ENCODE measurements at places on chromosomes 11 and 22. TPM values are rescaled to one million over a fixed set of nuclear protein-coding genes. Genes with fewer than 3 reads are reported as not detected.

DNA sequence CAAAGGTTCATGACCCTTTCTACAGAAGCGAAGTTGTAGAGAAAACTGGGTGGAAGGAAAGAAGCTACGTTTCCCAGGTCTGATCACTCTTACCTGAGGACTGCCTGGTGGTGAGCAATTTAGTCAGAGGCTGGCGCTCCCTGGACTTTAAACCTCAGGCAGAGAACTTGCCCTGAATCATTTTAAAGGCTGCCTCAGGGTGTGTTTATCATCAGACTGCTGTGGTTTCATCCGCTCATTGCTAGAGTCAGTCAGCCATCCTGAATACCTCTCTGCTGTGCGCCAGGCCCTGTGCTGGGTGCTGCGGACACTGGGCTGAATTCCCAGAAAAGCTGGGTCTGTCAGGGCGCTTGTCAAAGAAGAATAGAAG is 2.7 kb downstream of the DTX4 start:
- DNase-seq: peak; percentile 87

DNA sequence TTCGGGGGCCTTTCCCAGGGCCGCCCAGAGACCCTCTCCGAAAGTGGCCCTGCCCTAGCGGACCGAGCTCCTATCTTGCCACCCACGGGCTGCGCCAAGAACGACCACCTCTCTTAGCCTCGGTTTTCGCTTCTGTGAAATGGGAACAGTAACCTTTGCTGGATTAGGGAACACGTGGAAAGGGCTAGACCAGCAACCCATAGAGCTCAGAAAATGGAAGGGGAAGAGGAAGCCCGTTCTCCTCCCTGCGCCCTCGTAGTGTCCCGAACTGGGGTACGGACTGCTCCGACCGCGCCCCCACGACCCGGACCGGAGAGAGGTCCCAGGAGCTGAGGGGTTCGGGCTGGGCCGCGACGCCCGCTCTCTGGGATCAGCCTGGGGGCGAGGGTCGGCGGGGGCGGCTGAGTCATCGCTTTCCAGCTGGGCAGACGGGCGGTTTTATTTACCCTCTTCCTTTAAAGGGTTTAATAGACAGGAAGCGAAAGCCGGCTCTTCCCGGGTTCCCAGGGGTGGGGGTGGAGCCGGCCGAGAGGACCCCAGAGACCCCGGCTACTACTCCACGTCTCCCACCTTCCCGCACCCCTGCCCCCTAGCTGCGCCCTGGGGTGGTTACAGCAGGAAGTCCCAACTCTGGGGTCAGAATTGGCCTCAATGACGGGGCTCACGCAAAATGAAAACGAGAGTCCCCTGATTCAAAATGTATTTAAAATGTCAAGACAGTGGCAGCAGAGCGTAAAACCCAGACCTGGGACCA is 907 bp upstream of the PHLDA2 start:
- DNase-seq: peak; percentile 76

GRCh38 chr22:30007361-30007760 is 72.9 kb upstream of the HORMAD2 start:
- no peak for DNase-seq

- DNase-seq: peak; percentile 81
Observed at GRCh38 chr11:119373921-119374631, 7.4 kb downstream of the USP2 start.

- DNase-seq: no peak
Observed at GRCh38 chr11:19907839-19908238, 195.2 kb downstream of the NAV2 start.

Gene MRGPRF
- total RNA-seq: not detected

DNA sequence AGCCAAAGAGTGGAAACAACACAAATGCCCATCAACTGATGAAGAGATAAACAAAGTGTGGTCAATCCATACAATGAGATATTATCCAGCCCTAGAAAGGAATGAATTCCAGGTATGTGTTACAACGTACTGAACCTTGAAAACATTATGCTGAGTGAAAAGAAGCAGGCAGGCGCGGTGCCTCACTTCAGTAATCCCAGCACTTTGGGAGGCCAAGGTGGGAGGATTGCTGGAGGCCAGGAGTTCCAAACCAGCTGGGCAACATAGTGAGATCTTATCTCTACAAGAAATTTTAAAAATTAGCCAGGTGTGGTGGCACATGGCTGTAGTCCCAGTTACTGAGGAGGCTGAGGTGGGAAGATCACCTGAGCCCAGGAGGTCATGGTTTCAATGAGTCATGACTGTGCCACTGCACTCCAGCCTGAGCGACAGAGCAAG is 24.6 kb upstream of the TESMIN start:
- no peak for DNase-seq

GRCh38 chr11:31825838-31826484 is 14.8 kb upstream of the PAX6 start:
- no peak for DNase-seq

GRCh38 chr11:101894505-101894904 is 20.3 kb upstream of the CEP126 start:
- no peak for DNase-seq

GRCh38 chr11:76600124-76600655 is 70.4 kb downstream of the LRRC32 start:
- DNase-seq: no peak

GRCh38 chr11:18749681-18750319 is 23.8 kb upstream of the IGSF22 start:
- peak; percentile 72 for DNase-seq

GRCh38 chr22:39122772-39123470 is 25.9 kb downstream of the APOBEC3H start:
- DNase-seq: no peak

DNA sequence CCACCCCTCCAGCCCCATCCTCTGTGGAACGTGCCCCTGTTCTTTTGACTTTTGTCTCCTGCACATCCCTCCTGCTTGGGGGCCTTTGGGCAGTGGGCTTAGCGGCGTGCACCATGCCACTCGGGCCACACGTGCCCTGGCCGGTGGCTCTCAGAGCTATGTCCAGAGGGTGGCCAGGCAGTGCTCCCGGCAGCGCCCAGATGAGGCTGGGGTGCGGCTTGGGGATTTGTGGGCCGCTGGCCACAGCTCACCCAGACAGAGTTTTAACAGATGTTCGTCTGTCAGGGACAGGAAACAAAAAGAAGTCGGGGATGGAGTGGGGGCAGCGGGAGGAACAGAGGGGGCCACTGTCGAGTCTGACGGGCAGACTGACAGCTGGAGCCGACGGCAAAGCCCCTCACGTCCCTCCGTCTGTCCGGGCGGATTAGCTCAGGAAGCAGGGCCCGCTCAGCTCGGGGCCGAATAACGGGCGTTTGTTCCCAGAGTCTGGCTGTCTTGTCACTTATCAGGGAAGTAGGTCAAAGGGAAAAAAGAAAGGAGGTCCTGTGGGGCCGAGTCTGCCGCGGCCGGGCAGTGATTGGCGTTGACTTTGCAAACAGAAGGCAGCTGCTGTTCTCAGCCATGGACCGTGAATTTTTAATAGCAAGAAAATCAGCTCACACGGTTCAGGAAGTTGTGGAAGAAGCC is 61.6 kb downstream of the LRP5 start:
- DNase-seq: no peak

DNA sequence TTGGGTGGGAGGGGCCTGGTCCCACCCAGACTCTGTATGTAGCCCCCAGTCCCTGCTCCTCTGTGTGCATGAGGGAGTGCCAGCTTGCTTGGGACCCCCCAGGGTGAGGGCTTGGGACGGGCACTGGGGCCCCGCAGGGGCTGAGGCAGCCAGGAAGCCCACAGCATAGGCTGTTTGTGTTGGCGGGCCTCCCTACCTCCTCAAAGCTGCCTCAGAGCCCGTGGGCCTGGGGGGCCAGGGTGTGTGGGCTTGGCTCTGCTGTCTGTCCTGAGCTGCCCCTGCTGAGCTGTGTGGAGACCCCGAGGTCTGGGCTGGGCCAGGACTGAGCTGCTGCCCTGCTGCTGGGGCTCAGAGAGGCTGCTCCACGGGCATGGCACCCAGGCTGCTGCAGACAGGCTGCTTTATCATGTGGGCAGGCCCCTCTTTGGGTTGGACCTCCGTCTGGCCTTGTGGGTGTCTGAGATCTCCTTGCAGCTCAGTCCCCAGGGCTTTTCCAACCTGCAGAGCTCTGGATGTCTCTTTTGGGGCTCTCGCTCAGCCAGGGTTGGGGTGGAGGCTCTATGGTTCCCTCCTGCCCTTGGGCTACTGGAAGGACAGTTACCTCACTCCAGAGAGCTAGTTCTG is 3.3 kb downstream of the TSPAN4 start:
- DNase-seq: no peak

Gene TRIM66
- 27.4 TPM for total RNA-seq

DNA sequence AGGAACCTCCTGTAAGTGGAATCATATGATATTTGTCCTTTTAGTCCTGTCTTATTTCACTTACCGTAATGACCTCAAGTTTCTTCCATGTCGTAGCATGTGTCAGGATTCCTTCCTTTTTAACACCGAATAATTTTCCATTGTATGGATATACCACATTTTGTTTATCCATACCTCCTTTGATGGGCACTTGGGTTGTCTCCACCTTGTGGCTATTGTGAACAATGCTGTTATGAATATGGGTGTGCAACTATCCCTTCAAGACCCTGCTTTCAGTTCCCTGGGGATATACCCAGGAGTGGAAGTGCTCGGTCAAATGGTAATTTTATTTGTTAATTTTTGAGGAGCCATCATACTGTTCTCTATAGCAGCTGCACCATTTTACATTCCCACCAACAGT is 244.9 kb upstream of the BLID start:
- no peak for DNase-seq

- DNase-seq: no peak
Observed at GRCh38 chr22:38139901-38140300, 29.4 kb upstream of the BAIAP2L2 start.

Gene MS4A15
- total RNA-seq: not detected

Gene TEX12
- not detected for total RNA-seq

DNA sequence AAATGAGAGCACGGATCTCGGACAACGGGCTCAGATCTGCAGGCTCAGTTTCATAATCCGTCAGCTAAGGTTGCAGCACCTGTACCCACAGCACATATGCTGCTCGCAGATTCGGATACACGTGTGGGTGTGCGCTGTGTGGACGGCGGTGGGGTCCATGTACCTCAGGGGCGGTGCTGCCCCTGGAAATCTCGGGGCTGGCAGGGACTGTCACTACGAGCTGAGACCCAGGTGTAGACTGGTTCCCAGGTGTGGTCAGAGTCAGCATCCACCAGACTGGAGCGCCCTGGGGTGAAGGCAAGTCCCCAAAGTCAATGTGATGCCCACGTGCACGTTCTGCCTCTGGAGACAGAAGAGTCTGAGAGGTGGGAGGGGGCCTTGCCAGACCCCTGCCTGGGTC is 989.3 kb downstream of the BRD1 start:
- no peak for DNase-seq

Gene CRYBA4
- total RNA-seq: not detected

- no peak for DNase-seq
Observed at GRCh38 chr22:44407171-44407986, 90.7 kb downstream of the RTL6 start.

- DNase-seq: no peak
Observed at GRCh38 chr11:36948460-36949127, 350.6 kb upstream of the RAG2 start.

GRCh38 chr11:123475469-123475868 is 45.4 kb downstream of the GRAMD1B start:
- DNase-seq: peak; percentile 54

DNA sequence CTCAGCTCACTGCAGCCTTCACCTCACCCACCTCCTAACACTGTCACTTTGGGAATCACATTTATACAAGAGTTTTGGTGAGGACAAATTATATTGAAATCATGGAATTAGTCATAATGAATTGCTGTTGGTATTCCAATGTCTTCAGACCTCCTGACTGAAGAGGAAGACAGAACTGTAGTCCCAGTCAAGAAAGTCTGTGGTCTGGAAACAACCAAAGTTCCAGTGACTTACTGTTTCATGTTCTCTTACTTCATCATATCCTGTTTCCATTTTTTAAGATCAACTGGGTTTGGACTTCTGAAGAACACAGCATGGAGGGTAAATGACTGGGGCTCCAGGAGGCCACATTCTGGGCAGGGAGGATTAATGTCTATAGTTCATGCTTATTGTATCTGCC is 43.0 kb upstream of the HIPK3 start:
- DNase-seq: no peak

Gene HBG1
- total RNA-seq: not detected

GRCh38 chr11:58921778-58922390 is 17.4 kb upstream of the GLYATL1 start:
- no peak for DNase-seq

DNA sequence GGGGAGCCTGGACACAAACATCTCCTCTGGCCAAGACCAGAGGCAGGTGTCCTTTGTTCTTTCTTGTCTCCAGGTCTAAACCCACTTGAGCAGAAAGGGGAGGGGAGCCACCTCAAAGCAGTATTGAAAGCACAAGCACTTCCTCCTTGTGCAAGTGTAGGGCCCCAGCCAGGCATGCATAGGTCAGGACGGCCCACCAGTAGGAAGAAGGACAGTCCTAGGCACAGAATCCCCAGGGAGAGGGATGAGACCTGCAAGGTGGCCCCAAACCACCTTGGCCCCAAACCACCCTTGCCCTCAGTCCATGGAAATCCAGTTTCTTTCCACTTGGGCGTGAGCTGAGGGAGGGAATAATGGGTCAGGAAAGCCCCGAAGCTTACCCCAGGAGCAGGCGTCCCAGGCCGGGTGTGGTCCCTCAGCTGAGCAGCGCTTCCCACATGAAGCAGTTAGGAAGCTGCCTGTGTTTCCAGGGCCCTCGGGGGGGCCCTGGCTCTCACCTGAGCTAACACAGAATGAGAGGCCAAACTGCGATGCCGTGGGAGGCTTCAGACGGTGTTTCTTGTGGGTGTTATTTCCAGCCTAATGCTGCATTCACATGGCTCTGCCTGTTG is 20.4 kb upstream of the IGSF9B start:
- no peak for DNase-seq

Gene OR2AT4
- total RNA-seq: not detected

Gene ZP1
- total RNA-seq: not detected

Measured in MCF 10A (cell line).